ENCODE measurements at places on chromosomes 2 and 18.

DNA sequence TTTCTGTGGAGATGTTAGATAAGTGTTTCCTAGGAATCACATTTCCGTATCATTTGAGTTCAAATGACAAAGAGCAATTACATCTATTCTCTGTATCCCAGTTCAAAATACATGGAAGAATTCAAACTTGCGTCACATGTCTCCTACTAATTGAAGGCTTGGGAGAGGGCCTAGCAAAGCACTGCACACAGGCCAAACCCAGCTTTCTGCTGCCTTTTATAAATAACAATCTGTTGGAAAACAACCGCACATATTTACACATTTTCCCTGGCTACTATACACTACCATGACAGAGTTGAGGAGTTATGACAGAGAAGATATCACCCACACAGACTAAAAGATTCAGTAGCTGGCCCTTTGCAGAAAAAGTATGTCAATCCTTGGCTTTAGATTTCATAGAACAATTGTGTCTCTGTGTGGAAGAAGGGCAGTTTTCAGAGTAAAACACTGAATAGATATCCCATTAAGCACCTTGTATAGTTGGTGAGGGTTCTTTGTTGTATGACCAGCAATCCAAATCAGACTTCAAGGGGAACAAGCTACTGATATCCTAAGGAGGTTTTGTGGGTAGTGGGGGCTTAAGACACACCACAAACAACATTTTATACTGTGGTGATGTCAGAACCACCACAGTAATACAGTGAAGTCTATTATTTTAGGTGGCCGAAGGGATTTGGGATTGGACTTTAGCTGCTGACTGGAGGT, 861.3 kb downstream of the CCDC85A start:
- no peak for DNase-seq

- DNase-seq = no peak
Measured at GRCh38 chr2:24385366-24385765, 25.0 kb upstream of the ITSN2 start.

- no peak for DNase-seq
Measured at GRCh38 chr2:48312126-48312525, 217.8 kb upstream of the STON1 start.

GRCh38 chr18:12088731-12089375, 4.8 kb upstream of the ANKRD62 start:
- DNase-seq = no peak

DNA sequence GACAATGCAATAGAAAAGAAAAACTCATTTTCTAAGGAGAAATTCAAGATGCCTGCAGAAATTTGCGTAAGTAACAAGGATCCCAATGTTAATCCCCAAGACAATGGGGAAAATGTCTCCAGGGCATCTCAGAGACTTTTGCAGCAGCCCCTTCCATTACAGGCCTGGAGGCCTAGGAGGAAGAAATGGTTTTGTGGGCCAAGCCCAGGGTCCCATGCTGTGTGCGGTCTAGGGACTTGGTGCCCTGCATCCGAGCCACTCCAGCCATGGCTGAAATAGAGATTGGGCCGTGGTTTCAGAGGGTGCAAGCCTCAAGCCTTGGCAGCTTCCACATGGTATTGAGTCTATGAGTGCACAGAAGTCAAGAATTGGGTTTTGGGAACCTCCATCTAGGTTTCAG, 103.9 kb upstream of the ACVR1 start:
- DNase-seq = no peak

DNA sequence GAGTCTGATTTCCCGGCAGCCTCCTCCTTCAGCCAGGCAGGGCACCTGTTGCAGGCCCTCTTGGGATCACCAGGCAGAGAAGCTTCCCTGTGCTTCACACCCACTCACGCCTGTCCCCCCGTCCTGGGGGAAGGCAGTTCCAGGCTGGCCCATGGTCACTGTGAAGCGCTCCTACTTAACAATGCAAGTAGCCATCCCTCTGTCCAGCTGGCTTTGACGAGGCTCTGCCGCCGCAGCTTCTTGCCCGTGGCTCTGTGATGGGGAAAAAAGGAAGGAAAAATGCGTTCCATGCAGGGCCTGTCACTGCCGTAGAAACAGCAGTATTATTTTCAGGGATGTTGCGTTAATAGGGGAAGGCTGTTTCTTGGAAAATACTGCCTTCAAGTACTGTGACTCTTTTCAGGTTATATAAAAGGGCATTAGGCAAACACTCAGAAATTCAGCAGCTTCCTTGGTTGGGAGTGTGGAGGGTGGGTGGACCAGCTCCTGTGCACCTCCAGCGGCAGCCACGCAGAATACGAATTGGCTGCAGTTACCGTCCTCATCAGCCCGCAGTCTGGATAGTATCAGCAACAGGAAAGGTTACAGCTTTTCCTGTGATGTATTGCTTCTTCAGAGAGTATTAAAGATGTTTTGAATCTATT, 232.3 kb downstream of the KLHL29 start:
- no peak for DNase-seq

DNA sequence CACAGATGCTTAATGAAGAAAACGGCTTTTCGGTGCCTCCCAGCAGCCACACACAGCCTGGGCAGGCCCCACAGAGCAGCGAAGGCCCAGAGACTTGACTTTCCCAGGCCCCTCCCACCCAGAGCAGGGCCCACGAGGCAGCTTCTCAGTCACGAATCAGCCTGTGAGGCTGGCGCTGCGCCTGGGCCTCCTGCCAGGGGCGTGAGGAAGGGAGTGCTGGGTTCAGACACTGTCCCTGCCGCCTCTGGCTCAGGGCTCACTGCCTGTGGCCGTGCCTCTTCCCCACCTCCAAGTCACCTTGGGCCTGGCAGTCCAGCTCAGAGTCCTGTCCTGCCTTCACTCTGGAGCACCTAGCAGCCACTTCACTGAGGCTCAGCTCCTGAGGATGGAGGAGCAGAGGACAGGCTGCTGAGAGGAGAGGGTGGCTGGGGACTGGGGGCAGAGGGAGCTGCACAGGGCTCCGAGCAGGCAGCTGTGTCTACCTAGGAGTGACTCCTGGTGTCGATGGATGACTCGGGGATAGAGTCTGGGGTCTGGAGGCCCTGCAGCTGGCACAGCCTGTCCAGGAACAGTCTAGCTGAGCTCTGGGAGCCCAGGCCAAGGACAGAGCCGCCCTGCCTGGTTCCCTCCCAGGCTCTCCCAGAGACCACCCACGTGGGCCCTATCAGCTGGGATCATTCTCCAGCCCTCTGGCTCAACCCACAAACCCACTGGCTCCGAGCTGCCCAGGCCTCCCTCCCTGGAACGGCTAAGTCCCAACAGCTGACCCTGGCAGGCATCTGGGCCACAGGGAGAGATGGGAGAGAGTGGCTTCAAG, 36.4 kb upstream of the FOSL2 start:
- DNase-seq = no peak

- DNase-seq = no peak
Measured at GRCh38 chr2:10647441-10647840, 42.3 kb downstream of the NOL10 start.

- no peak for DNase-seq
Measured at GRCh38 chr18:42268186-42268725, 313.2 kb downstream of the PIK3C3 start.

DNA sequence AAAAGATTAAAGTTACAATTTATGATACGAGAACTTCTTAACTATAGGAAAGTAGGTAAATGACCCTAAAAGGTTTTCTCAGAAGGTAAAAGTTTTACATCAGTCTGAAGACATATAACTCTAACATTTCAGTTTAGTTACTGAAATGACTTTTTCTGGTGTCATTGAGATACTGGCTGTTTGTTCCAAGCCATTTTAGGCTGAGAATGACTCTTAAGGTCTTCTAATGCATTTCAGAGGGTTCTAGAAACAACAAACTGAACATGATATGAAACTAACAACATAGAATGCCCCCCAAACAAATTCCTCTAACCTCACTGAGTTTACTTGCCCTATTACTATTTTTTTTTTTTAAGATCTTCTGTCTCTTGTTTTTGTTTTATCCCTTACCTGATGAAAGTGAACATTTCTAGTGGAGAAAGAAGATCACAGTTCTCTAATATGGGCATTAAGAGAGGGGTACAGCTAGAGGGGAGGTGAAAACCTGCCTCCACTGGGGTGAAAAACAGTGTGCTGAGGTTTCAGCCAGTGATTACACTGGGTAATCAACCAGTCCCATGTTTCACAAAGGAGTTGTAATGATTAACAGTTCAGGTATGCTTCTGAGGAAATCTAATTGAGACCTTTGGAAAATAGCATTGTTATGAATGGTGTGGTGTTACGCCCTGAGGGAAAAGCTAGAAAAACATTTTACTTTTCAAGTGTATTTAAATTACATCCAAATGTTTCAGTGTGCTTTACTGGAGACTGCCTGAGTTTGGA, 11.2 kb downstream of the NABP1 start:
- DNase-seq = no peak

DNA sequence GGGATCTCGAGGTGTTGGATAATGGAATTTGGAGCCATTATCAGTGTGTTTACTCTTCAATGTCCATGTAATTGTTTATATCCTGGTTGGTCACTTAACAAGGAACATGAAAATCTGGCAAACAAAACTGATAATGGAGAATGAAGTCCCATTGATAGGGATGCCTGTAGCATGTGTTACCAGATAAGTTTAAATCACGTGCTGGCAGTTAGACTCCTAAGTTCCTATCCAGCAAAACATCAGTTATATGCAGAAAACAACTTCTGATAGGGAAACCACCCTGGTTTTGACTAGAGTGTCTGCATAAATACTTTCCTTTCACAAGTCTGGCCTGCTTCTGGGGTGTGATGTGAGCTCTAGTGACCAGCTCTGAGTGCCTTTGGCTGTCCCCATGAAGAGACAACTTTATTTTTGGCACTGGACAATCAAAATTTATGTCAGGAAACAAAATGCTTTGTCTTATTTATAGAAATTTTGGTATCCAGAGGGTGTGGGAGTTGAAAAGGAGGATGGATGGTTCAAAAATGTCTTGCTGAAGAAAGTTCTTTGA, 82.0 kb downstream of the FHOD3 start:
- DNase-seq = no peak

- no peak for DNase-seq
Measured at GRCh38 chr2:147945660-147946059, 74.9 kb downstream of the ORC4 start.

DNA sequence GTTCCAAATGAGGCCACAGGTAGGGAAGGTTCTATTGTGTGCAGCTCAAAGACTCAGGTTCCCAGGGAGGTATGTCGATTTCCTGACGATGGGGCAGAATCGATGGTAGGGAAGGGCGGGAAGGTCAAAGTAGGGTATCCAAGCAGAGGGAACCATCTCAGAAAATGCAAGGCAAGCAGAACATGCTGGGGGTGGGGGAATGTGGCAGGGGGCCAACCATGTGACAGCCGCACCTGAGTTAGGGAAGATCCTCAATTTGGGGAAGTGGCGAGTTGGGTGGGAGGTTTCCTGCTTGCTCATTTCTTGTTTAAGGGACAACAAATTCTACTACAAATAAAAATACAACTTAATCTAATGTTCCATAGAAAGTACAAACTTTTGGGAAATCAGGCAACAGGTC, 21.7 kb upstream of the GRP start:
- DNase-seq = no peak

DNA sequence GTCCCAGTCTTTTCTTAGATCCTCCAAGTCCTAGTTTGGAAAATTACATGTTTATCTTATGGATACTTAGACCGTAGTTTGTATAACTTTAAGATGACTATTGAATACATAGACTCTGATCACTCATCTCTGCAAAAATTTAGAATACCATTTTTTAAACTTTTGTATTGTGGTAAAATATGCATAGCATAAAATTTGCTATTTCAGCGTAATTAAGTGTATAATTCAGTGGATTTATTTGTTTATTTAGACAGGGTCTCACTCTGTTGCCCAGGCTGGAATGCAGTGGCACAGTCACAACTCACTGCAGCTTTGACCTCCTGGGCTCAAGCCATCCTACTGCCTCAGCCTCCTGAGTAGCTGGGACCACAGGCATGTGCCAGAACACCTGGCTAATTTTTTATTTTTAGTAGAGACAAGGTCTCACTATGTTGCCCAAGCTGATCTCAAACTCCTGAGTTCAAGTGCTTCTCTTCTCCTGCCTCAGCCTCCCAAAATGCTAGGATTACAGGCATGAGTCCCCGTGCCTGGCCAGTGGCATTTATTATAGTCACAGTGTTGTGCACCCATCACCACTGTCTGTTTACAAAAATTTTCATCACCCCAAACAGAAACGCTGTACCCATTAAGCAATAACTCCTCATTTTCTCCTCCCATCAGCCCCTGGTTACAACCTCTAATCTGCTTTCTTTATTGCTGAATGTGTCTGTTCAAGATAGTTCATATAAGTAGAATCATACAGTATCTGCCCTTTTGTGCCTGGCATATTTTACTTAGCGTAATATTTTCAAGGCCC, 90.0 kb downstream of the MAP3K20 start:
- no peak for DNase-seq

DNA sequence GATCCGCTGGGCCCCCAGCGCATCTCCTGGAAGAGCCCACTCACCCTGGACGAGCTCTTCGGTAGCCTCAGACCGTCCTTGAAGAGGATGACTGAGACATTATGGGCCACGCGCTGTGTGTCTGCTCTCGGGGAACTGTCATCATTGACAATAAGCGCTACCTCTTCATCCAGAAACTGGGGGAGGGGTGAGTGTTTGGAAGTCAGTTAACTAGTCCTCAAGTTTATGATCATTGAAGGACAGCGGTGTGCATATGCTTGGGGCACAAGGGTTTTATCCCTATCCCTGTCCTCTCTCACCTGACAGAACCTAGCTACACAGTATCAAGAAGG, 586 bp downstream of the STK16 start:
- DNase-seq = no peak

- no peak for DNase-seq
Measured at GRCh38 chr2:234334151-234334550, 162.7 kb downstream of the ARL4C start.

DNA sequence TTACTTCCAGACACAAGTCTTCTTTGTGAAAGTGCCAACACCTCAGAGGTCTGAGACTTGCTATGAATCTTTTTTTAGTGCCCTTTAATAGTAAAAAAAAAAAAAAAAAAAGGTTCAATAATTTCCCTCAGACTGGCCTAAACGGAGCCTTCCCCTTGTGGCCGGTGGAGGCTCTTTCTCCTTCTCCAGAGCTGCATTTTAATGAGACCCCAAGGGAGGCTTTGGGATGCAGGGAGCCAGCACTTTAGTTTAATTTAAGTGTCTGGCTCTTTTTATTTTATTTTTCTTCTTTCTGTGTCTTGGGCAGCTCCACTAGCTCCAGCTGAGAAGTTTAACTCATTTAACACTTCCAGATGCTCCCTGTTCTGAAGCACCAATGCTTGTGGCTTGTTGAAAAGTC, 67.8 kb upstream of the MAPK4 start:
- DNase-seq = no peak

DNA sequence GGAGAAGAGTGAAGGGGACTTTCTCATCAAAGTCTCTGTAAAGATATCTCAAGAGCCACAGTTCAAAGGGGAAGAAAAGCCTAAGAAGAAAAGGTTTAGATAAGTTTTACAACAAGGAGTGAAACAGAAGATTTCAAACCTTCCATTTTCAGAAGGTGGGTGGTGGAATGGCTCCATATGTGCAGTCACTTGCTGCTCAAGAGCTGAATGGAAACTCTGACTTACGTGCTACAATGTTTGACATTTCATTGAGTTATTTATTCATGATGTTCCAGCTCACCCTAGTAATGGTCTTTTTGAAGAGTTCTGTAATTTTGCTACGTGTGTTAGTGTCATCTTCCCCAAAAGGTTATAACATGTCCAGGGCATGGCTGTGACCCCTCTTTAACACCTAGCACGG, 21.7 kb downstream of the LCT start:
- no peak for DNase-seq

GRCh38 chr18:34624551-34624950, 85.5 kb upstream of the DTNA start:
- DNase-seq = no peak

Data from activated naive CD8-positive, alpha-beta T cell treated with anti-CD3 and anti-CD28 coated beads, Interleukin-2, amount 50 U/mL, for 16 hours (primary cell).